ENCODE measurements at places on chromosomes 7 and 10.

DNA sequence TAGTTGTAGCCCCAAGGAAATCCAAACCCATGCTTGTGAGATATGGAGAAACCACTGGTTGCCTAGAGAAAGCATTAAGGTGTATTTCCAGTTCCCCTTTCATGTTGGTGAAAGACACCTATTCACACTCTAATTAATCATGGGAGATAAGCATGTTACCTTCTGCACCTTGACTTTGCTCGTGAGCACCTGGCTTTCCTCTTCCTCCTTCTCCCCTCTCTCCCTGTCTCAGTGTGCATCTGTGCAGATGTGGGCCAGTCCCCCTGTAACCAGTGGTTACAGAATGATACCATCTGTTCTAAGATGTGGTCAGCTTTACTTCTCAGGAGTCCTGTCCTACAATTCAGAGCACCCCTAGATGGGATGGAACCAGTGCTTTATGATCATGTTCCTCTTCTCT lies 160.6 kb downstream of the LCOR start:
- no peak for DNase-seq

DNA sequence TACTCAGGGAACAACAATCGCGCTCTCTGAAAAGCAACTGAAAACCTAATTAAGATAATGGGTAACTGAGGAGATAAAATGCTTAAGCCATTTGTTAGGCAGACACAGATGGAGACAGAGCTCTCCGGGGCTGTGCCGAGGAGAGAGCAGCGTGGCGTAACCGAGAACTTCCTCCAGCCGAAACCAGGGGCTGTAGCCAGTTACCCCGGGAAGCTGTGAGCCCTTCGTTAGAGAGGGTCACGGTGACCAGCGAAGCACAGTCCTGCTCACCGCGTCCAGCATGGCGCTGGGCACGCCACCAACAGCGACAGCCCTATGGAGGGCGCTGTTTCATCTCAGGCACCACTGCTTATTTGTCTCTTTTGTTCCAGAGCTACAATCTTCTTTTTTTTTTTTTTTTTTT lies 16.1 kb downstream of the PAPOLB start:
- no peak for DNase-seq

DNA sequence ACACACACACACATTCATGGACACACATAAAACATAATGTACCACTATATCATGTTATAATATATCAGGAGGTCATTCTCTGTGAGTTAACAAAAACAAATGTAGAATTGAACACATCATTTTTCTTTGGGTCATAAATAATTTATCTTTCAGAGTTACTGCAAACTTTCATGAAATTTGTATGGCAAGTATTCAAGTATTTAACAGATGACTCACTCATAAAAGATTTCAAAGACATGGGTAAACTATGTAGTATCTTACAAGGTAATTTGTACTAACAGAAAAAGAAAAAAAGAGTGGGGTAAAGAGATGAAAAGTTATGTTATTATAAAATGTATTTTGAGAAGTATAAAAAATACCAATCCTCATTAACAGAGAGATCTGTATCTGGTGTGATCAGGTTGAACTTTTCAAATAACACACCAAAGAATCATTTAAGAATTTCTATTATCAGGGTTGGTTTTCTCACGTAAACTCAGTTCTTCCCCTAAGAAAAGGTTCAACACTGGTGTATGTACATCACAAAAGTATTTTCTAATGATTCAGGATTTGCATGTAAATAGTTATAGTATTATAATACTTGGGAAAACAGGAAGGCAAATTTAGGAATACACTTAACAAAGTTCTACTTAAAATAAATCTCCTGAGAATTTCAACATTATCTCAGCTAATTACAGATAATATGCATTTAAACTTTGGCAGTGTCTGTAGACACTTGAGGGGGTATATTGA lies 933.1 kb upstream of the LRRN3 start:
- no peak for DNase-seq

GRCh38 chr10:69418052-69418752 lies 1.5 kb upstream of the TACR2 start:
- DNase-seq: no peak

DNA sequence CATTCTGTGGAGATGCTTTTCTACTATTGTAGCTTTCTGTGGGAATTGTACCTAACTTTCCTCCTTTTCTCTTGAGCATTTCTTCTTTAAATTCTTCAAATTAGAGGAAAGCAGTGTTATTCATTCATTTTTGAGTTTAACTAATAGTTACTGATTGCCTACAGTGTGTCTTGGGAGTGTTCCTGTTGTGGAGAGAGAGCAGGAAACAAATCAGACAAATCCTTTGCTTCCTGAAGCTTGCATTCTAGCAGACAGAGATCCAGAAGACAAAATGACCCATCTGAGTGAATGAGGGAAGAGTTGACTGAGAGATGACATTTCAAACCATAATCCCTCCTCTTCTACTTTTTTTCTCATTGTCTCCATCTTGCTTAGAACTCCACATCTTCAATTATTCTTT lies 170.4 kb downstream of the SUGCT start:
- DNase-seq: no peak

GRCh38 chr10:49609283-49610113 lies 612 bp upstream of the SLC18A3 start:
- DNase-seq: no peak

DNA sequence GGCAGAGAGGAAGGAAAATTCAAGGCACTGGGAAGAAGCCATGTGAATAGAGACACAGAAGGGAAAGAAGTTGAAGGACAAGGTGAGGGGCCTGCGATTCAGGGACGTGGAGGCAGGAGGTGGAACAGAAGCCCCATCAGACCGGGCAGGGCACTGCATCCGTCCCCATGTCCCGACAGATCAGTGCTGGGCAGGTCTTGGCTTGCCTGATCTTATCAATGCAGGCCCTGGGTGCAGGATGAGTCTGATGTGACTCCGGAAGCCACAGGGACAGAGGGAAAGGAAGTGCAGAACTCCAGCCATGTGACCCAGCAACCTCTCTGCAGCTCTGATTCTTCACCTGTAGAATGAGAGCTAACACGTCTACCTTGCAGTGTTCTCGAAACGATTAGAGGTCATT lies 136.2 kb upstream of the CTBP2 start:
- no peak for DNase-seq

DNA sequence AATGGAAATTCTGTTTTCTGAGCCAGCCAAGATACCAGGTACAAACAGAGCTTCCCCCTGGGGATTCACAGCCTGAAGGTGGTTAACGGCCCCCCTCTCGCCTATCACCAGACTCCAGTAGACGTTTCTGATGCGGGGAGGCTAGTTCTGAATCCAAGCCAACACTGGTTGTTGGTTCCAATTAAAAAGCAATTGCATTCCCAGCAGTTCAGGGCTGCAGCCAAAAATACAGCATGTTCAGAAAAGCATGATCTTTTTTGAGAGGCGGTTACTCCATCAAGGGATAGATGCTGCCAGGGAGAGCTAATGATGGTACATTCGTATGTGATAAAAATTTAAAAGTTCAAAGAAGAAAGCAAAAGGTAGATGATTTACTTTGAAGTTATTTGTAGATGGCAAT lies 481.0 kb downstream of the GALNT17 start:
- no peak for DNase-seq

DNA sequence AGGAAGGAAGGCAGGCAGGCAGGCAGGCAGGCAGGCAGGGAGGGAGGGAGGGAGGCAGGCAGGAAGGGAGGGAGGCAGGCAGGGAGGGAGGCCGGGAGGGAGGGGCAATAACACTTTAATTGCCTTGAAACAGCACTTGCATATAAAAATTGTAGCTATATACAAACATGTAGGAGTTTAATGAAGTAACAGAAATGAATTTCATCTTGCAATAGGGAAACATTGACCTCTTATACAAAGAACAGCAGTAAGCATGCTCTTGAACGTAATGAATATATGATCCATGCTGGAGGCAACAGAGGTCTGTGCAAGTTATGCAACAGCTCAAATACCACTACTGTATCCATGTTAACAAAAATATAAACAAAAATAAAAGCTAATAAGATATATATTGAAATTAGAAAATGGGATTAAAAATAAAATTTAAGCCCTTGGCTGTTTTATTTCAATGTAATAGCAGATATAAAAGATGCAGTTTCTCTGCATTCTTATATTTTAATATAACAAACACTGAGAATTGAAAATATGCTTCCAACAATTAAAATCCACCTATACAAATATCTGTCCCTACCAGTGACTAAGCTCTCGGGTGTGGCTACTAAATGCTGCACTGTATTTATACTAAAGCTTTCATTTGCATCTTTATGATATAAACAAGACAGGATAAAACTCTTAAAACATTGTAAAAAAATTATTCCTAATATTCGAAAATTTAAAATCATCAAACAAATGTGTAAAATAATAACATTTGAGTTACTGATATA lies 50.3 kb downstream of the CACNA2D1 start:
- DNase-seq: no peak

- no peak for DNase-seq
Observed at GRCh38 chr7:42024537-42024936, 212.5 kb downstream of the GLI3 start.

DNA sequence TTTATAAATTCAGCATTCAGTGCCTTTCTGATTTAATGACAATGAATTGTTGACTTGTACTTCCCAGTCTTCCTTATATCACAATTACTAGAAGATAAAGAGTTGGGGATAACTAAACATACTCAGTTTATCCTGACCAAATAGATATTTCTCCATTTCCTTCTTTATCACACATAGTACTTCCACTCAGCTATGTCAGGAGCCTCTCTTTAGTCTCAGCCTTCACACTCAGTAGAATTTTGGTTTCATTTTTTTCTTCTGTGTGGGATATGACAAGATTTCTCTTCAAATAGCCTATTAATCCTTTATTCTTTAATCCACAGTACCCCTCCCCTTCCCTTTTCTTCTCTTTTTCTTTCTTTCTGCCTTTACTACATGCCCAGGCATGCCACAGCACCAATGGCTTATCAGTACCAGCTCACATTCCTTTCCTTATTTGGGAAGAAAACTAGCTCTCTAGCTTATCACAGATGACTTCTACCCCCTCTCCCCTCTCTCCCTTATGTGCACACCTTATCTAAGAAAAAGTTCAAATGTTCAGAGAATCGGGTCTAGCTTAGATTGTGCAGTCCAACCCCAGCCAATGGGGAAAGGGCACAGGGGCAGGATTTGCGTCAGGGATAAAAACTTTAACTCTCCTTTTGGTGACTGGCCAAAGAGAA lies 109.0 kb downstream of the PHF14 start:
- DNase-seq: no peak

GRCh38 chr10:13743963-13744362 lies 157.2 kb downstream of the PRPF18 start:
- DNase-seq: no peak

- no peak for DNase-seq
Observed at GRCh38 chr7:100022621-100023020, 7.2 kb downstream of the ZKSCAN1 start.

GRCh38 chr10:6840201-6840691 lies 260.2 kb upstream of the PRKCQ start:
- no peak for DNase-seq

- no peak for DNase-seq
Observed at GRCh38 chr7:151936207-151936606, 20.0 kb upstream of the GALNTL5 start.

GRCh38 chr7:33685503-33685902 lies 219.8 kb upstream of the BMPER start:
- no peak for DNase-seq

DNA sequence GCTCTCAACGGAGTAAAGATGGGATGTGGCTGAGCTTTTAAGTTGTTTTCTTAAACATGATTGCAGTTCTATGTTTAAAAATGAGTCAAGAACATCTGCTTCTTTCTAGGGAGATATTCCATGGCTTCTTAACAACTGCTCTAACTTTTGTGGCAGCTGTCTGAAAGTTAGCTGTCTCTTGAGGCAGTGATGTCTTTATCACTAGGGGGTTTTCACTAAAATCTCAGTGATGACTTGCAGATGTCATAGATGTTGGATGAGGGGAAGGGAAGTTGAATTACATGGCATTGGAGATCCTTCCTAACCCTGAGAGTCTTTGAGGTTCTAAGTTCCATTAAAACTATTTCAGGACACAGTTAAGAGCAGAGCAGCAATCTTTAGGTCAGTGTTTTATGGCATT lies 43.5 kb downstream of the PRKG1 start:
- no peak for DNase-seq

GRCh38 chr7:38195804-38196595 lies 18.0 kb downstream of the STARD3NL start:
- DNase-seq: no peak

DNA sequence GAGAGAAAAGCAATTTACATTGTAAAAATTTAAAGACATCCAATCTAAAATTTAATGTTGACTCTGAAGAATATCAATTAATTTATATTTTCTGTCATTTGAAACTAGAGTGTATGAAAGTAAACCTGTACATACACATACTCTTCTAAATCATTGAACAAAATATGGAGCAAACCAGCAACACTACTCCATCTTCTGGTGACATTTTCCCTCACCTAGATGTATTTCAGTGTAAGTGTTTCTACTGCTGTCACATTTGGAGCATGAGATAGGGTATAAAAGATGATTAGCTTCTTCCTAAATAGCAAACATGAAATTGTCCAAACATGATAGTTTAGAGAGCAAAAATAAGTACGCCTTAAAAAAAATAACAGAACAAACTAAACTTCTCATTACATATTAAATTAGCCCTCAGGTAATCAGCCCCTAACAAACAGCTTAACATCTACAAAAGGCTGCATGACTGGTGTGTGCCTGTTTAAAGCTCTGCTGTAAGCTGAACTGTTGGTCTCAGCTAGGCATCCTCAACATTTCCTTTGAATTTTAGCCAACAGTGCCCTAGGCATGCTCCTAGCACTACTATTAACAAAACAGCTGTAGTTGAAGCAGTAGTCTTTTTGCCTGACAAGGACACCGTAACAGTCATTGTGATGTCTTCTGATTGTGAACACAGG lies 189.8 kb downstream of the CTNNA3 start:
- no peak for DNase-seq

- DNase-seq: no peak
Observed at GRCh38 chr10:70714245-70714644, 41.9 kb downstream of the ADAMTS14 start.

DNA sequence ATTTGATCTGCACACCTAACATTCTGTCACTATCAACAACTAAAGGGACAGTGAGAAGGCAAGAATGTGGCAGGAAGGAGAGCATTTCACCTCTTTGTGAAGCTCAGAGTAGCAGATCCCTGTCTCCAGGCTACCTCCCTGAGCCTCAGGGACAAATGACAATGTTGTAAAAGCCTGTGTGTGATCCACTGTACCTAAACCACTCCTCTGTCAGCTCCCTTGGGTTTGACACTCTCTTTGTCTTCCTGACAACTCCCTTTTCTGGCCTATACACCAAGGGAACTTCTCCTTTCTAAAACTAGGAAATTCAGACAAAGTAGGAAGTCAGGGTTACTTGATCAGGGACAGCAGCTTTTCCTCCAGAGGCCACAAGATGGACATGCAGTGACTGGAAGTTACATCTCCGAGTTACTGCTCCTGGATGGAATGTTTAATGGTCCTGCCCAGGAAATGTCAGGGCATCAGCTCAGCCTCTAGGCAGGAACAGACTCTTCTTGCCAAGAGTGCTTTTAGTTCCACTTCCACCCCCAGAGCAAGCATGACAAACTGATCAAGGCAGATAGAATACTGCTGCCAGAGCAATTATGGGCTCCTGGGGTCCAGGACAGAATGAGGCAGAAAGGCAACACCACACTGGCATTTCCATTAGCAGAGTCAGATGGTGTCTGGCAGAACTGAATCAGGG lies 1014.5 kb upstream of the LRRTM3 start:
- DNase-seq: no peak
